Activated CD4-positive, alpha-beta memory T cell treated with anti-CD3 and anti-CD28 coated beads, Interleukin-2, amount 10 ng/mL, durations not matched to agents 7 days and 5 days (primary cell): ENCODE measurements at places on chromosomes 7 and 10.

DNA sequence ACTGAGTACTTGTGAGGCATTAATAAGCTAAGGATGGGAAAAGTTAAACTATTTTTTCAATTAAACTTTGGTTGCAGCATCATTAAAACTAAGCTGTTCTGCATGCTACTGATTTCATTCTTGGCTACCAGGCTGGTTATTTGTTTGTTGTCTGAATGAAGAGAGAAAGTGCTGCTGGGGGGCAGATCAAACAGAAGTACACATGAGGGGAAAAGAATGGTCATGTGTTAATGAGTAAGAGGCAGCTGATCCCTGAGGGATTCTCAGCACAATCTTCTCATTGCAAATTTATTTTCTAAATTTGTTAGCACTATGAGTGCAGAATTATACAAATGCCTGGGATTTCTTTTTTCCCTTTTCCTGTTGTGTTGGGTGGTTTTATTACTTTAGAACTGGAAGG is 213.2 kb upstream of the HPS1 start:
- no peak overlapping the region for H3K27ac ChIP-seq
- H3K4me3 ChIP-seq: no peak overlapping the region
- no peaks in the 10 kb centered on the region for H3K36me3 ChIP-seq

DNA sequence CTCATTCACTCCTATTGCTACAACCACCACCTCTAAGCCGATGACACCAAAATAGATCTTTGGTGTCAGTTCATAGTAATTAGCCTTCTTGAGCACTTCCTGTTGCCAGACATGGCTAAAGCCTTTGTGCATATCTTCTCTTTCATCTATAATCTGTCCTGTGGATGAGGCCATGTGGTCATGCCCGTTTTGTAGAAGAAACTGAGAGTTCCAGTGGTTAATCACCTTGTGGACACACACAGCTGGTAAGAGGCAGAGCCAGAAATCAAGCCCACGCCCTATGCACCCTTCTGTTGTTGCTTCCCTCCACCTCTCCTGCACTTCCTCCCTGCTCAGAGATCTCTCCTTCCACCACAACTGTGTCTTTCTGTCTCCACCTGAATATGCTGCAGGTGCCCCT is 285.1 kb upstream of the PFKP start:
- H3K27me3 ChIP-seq: peaks cover 3% of the 10 kb centered on the region
- no peaks in the 10 kb centered on the region for H3K4me1 ChIP-seq
- DNase-seq: no peak
- no peaks in the 10 kb centered on the region for H3K36me3 ChIP-seq

DNA sequence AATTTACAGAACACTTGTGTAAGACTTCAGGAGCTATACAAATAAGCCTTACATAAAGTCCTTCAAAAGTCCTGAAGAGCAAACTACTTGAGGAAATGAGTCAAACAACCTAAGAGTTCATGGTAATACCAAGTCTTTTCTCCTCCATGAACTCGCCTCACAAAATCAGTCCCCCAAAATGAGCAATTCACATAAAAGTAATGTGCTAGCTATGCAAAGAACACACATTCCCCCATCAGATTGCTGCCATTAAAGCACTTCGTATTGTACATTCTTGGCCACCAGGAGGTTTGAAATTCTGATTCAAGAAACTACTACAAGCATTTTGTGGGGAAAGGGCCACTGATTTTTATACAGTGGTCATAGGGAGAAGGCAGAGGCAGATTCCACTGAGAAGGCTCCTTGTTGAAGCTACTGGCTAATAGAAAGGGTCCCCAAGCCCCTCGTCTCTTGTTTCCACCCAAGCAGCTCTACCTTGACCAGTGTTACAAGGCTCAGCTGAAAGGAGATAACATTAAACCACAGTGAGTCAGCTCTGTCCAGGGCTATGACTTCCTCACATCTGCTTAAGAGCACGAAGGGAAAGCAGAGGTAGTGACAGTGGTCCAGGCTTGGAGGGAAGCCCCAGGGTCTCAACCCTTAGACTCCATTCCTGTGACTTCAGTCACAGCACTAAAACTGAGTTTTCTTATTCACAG is 115.2 kb upstream of the CDK1 start:
- H3K4me3 ChIP-seq: no peak overlapping the region
- no peak overlapping the region for H3K27ac ChIP-seq
- peaks cover 17% of the 10 kb centered on the region for H3K4me1 ChIP-seq

DNA sequence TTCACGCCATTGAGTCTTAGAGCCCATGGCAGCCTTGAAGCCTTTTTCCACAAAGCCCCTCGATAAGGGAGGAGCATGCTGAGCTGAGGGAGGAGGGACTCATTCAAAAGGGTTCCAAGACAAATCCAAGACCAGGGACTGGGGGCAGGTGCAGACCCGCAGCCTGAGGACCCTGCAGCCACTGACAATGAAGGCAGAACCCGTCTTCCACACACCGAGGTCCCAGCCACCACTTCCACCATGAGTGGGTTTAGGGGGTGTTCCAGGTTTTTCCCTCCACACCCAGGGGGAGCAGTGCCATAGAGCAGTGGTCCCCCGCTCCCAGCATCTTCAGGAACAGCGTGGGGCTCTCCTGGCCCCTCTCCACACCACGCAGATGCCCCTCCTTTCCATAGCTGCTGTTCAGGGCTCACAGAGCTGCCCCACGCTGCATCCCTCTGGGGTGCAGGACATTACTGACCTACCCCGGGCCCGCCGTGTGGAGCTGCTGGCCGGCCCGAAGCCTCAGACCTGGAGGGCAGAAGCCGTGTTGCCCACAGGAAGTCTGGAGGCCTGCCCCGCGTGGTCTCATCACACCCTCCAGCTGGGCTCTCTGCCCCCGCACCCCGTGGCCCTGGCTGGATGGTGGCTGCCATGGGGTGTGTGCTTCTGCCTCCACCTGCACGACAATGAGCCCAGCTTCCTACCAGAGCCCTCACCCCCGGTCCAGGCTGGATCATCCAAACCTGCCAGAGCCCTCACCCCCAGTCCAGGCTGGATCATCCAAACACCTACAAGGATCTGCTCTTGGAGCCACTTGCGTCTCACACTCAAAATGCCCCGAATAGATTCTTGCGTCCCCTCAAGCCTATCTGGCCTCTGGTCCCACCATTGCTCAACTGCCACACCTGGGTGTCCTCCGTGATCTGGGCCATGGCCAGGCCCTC is 220.0 kb upstream of the TCERG1L start:
- H3K4me1 ChIP-seq: no peaks in the 10 kb centered on the region
- no peaks in the 10 kb centered on the region for H3K27me3 ChIP-seq
- no peaks in the 10 kb centered on the region for H3K36me3 ChIP-seq
- no peak overlapping the region for H3K4me3 ChIP-seq
- no peak for DNase-seq
- H3K27ac ChIP-seq: no peak overlapping the region

DNA sequence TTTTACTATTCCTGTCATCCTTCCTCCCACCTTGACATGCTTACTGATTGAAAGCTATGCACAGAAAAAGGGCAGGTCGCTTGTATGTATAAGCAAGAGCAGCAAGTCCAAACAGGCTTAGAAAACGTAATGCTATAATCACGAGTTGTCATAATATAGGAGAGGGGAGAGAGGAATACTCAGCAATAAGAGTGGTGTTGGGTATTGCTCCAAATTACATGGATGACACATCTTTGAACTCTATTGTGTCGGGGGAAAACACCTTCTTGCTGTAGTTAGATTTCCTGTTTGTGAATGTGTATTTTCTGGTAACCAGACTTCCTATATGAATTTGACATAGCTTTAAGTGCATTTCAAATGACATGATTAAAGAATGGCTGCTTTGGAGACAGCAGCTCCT is 7.5 kb downstream of the MET start:
- peaks cover 3% of the 10 kb centered on the region for H3K36me3 ChIP-seq
- DNase-seq: no peak
- no peak overlapping the region for H3K27ac ChIP-seq
